ENCODE measurements at places on chromosomes 13 and 19. TPM values are rescaled to one million over a fixed set of nuclear protein-coding genes. Genes with fewer than 3 reads are reported as not detected.
A peak's percentile ranks its signal among the peaks of the same experiment; 100 is the strongest.

NBEA gene
- total RNA-seq = 0.03 TPM

ZNF625 gene
- 6.6 TPM for total RNA-seq

DNA sequence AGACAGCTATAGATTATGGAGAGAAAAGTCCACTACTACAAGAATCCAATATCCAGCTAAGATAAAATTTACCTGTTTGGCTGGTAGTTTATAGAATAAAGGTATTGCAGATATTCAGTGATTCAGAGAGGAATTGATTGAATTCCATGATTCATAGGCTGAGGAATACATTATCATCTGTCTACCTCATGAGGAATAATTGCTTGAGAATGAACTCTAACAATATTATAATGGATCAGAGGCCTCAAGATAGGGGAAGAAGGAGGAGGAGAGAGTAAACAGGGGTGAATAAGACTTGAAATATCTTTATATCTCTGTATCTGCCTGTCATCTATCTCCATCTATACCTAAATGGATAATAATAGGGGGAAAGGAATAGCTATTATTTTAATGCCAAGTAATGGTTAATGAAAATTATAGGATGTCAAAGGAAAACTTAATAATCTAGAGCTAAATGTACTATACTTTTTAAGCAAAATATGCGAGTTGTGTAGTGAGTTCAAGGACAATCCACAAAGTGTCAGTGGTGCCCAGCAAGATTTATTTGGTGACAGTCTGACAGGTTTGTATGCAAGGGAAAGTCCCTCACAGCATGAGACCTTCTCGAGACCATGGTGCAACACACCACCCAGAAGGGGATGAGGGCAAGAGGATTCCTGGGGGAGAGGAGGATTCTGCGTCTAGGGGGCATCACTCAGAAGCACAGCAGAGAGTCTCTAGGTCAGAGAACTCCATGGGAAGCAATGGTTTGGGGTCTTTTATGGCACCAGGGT, 224.5 kb downstream of the GPC5 start:
- no peak for DNase-seq

DNA sequence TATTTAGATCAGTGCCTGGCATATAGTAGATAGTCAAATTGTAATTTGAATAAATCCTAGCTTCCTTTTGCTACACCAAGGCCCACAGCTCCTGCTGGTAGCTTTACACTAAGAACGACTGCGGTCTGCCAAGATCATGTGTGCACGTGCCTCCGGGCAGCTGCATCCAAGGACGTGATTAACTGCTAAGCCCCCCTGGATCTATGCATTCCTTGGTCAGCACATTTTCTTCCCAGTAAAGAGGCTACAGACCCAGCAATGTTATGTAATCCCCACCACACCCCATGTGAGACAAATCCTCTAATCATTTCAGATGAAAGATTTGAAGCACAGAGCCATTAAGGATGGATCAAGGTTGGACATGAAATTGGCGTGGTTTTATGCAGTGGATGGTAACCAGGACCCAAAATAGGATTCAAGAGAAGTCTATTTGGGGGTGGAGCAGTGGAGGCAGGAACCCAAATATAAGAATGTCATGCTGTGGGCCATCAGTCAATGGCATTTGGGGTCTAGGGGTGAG, 65.2 kb upstream of the PEG3 start:
- no peak for DNase-seq

- peak; percentile 94 for DNase-seq
Observed at GRCh38 chr19:6060600-6061375, 49.5 kb downstream of the RFX2 start.

GRCh38 chr19:5054551-5055456, 85.9 kb downstream of the KDM4B start:
- DNase-seq = no peak

- DNase-seq = no peak
Observed at GRCh38 chr13:70964124-70964523, 855.9 kb upstream of the KLHL1 start.
